ENCODE measurements at places on chromosomes 1 and 21.

GRCh38 chr1:202812176-202813026, 1.6 kb downstream of the PCAT6 start:
- DNase-seq: no peak

DNA sequence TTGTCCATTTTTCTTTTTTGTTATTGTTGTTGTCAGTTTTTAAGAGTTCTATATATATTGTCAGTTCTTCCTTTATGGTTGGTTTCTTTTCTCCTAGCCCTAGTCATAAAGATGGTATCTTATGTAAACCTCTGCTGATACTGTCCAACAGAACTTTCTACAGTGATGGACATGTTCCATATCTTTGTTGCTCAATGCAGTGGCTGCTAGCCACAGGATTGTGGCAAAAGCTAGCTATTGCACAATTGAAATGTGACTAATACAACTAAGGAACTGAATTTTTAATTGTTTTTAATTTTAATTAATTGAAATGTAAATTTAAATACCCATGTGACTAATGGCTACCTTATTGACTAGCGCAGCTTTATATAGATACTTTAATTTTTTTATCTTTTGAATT, 411.8 kb upstream of the PTBP2 start:
- DNase-seq: no peak

DNA sequence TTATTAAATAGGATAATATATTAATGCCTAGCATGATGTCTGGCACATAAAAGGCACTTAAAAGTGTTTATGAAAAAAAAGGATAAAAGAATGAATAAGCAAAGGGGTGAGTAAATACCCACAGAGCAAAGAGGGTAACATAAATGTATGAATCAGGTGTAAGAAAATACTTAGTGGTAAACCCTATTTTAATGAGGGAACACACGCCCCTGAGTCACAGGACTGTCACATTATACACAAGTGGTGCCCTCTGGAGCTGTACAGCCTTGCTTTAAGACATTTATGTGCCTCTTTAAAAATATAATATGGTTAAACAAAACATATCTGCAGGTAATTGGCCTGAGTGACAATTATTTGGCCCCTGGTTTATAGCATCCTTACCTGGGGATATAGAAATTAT, 78.1 kb upstream of the PTBP2 start:
- no peak for DNase-seq

- peak; percentile 57 for DNase-seq
These were observed 115.0 kb downstream of the TGFB2 start for GRCh38 chr1:218459878-218460711.

DNA sequence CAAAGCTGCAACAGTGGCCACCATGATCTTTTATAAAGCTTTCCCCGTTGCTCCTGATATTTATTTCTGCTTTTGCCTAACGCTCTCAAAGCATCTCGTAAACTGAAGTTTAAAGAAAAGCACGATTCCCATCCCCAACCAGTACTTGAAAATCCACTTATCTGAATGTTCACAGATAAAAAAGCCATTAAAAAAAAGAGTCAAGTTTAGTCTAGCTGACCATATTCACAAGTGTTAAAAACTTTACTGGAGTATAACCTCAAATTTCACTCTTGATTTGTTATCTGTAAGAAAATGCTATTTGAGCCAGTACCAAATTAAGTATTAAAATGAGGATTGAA, 34.6 kb upstream of the SLC45A3 start:
- DNase-seq: no peak

GRCh38 chr21:36988536-36988935, 18.0 kb upstream of the RIPPLY3 start:
- DNase-seq: no peak

GRCh38 chr1:8551613-8552489, 233.9 kb downstream of the SLC45A1 start:
- DNase-seq: no peak

- DNase-seq: no peak
These were observed 110.1 kb upstream of the ZNHIT6 start for GRCh38 chr1:85818371-85818770.

DNA sequence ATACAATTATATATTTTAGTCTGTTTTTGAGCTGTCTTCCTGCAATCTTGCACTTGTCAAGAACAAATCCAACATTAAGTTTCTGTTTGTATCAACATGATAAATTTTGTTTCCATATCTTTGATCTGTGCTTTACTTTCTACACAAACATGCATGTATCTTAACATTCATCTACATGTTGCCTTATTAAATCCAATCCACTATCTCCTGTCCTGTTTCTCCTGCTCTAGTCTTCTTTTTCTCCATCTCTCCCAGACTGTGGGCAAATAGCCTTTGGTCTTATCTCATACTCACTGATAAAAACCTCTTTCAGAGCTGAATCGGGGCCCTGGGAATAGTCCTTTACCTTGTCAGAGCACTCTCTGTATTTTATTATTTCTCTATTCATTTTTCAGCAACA, 101.3 kb downstream of the PLPPR4 start:
- no peak for DNase-seq
